ENCODE measurements at places on chromosomes 6 and 20. TPM values are rescaled to one million over a fixed set of nuclear protein-coding genes. Genes with fewer than 3 reads are reported as not detected.
A peak's percentile ranks its signal among the peaks of the same experiment; 100 is the strongest.

GRCh38 chr6:117728626-117729025 is 53.4 kb downstream of the NUS1 start:
- H3K36me3 ChIP-seq, result no peaks in the 10 kb centered on the region
- H3K27me3 ChIP-seq, result no peaks in the 10 kb centered on the region
- H3K4me1 ChIP-seq, result no peaks in the 10 kb centered on the region
- no peak overlapping the region for H3K4me3 ChIP-seq
- no peak overlapping the region for H3K27ac ChIP-seq

- H3K4me1 ChIP-seq, result no peaks in the 10 kb centered on the region
- no peaks in the 10 kb centered on the region for H3K27me3 ChIP-seq
- DNase-seq, result no peak
- H3K27ac ChIP-seq, result no peak overlapping the region
- no peak overlapping the region for H3K4me3 ChIP-seq
- no peaks in the 10 kb centered on the region for H3K36me3 ChIP-seq
Measured at GRCh38 chr6:157560691-157561413, 179.9 kb downstream of the ZDHHC14 start.

- no peak for DNase-seq
- no peaks in the 10 kb centered on the region for H3K27me3 ChIP-seq
- H3K4me1 ChIP-seq, result no peaks in the 10 kb centered on the region
Measured at GRCh38 chr6:155778336-155778735, 322.7 kb upstream of the NOX3 start.

GRCh38 chr6:106223300-106223930 is 102.1 kb downstream of the ATG5 start:
- DNase-seq, result peak; percentile 87
- no peaks in the 10 kb centered on the region for H3K36me3 ChIP-seq
- H3K4me3 ChIP-seq, result no peak overlapping the region
- no peaks in the 10 kb centered on the region for H3K27me3 ChIP-seq
- H3K4me1 ChIP-seq, result no peaks in the 10 kb centered on the region

- peaks cover 9% of the 10 kb centered on the region for H3K27me3 ChIP-seq
- no peak for DNase-seq
- no peak overlapping the region for H3K27ac ChIP-seq
- H3K36me3 ChIP-seq, result no peaks in the 10 kb centered on the region
- no peak overlapping the region for H3K4me3 ChIP-seq
- H3K4me1 ChIP-seq, result no peaks in the 10 kb centered on the region
Measured at GRCh38 chr6:157724960-157725741, 97.9 kb upstream of the SNX9 start.

DNA sequence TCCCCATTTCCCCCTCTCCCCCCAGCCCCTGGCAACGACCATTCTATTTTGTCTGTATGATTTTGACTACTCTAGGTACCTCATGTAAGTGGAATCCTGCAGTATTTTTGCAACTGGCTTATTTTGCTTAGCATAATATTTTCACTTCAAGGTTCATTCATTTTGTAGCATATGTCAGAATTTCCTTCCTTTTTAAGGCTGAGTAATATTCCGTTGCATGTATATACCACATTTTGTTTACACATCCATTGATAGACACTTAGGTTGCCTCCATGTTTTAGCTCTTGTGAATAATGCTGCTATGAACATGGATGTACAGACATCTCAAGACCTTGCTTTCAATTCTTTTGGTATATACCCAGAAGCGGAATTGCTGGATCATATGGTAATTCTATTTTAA is 1.4 kb upstream of the UQCC2 start:
- peaks cover 3% of the 10 kb centered on the region for H3K36me3 ChIP-seq
- no peaks in the 10 kb centered on the region for H3K27me3 ChIP-seq
- peaks cover 7% of the 10 kb centered on the region for H3K4me1 ChIP-seq
- H3K4me3 ChIP-seq, result no peak overlapping the region
- DNase-seq, result no peak

GRCh38 chr20:10611357-10611756 is 62.4 kb downstream of the JAG1 start:
- no peak overlapping the region for H3K4me3 ChIP-seq
- peak; percentile 47 for DNase-seq
- no peaks in the 10 kb centered on the region for H3K27me3 ChIP-seq
- no peaks in the 10 kb centered on the region for H3K36me3 ChIP-seq
- H3K27ac ChIP-seq, result no peak overlapping the region

- no peaks in the 10 kb centered on the region for H3K27me3 ChIP-seq
- H3K4me3 ChIP-seq, result no peak overlapping the region
- no peaks in the 10 kb centered on the region for H3K4me1 ChIP-seq
- H3K27ac ChIP-seq, result no peak overlapping the region
Measured at GRCh38 chr6:79215213-79215824, 19.2 kb downstream of the HMGN3 start.

DNA sequence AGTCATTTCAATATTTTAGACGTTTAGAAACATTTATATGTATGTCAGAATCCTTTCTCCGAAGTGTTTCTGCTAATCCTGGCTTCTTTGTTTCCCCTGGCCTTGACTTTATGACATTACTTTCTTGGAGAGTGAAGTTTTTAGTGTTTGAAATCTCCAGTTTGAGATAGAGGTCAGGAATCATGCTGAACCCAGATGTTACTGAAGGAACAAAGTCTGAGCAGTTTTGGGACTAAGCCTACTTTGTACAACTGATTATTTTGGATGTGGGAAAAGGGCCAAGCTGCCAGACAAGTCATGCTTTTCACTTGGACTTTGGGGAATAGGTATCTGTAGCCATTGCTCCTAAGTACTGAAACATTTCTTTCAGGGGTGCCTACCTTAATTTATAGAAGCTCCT is 2.3 kb downstream of the RNF144B start:
- H3K27ac ChIP-seq, result no peak overlapping the region
- DNase-seq, result peak; percentile 53
- no peaks in the 10 kb centered on the region for H3K27me3 ChIP-seq

GRCh38 chr6:39330476-39330875 is 8.0 kb upstream of the KCNK16 start:
- H3K36me3 ChIP-seq, result no peaks in the 10 kb centered on the region
- DNase-seq, result no peak
- no peaks in the 10 kb centered on the region for H3K27me3 ChIP-seq

The CPXM1 gene
- 0.92 TPM for polyA plus RNA-seq

The SLC17A1 gene
- not detected for polyA plus RNA-seq
